ENCODE measurements at places on chromosomes 1 and 21.

DNA sequence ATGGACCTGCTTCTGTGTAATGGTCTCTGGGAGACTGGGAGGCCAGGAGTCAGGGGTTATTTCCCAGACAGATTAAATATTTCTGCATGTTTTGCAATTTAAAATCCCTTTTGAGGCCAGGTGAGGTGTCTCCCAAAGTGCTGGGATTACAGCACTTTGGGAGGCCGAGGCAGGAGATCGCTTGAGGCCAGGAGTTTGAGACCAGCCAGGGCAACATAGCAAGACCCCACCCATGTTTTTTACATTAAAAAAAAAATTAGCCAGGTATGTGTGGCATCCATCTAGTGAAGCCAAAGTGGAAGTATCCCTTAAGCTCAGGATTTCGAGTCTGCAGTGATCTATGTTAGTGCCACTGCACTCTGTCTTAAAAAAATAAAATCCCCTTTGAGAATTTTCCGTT is 34.1 kb downstream of the ECHDC2 start:
- no peak for DNase-seq

DNA sequence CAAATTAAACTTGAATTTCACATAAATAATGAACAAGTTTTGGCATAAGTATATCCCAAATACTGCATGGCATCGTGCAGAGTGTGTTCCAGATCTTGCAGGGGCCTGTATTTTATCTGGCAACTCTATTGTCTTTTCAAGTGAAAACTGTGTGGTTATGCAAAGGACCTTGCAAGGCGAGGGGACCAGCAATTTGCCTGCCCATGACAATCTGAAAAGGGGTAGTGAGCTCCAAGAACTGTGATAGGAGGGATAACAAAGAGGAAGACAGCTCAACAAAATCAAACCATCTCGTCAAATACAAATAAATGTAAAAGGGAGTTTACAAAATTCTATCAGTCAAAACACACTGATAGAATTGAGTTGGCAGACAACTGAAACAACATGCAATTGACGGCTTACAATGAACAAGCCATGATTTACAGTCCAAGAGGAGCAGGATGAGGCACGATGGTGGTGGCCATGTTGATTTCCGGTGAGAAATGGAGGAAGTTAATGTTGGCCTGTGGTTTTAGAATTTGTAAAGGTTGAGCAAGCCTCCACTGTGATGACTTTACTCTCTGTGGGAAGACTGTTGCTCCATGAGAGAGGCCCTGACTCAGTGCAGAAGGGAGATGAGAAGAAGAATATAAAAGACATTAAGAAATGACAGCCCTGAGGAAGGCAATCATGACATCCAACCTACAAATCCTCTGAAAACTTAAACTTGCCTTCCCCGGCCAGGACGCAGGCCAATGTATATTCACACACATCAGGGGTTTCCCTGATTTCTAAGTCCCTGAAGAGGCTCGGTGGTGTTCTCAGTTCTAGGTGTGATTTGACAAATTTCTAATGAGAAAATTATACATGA is 132.2 kb downstream of the ADSS2 start:
- DNase-seq = no peak

DNA sequence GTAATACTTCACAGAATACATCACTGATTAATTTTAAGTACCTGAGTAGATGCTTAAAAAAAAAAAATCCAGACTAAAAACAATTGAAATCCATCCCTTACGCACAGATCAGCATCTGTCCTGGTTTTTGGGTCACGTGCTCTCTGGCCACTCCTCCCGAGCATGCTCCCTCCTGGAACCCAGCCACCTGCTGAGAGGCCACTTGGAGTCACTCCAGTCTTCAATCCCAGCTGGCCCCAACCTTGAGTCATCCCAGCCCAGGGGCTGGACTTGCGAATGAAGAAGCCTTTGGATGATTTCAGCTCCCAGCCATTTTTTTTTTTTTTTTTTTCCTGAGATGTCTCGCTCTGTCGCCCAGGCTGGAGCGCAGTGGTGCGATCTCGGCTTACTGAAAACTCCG is 8.9 kb downstream of the MAP1LC3C start:
- no peak for DNase-seq

- no peak for DNase-seq
Observed at GRCh38 chr1:185239861-185240260, 77.2 kb downstream of the IVNS1ABP start.

DNA sequence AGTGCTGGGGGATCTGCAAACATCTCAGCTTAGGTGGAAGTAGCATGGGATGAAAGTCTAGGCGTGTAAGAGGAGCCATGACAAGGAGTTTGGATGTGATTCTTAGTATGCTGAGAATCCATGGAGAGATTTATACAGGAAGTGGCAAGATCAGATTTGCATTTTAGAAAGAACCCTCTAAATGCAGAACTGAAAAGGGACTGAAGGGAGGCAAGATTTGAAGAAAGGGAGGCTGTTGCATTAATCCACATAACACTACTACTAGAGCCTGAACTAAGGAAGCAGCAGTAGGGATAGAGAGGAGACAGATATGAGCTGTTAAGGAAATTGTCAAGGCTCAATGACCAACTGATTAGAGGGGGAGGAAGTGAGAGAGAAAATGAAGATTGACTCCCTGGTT is 9.8 kb downstream of the C1orf74 start:
- no peak for DNase-seq

- no peak for DNase-seq
Observed at GRCh38 chr1:70916034-70916427, 131.6 kb downstream of the PTGER3 start.

- peak; percentile 24 for DNase-seq
Observed at GRCh38 chr1:153728305-153729066, 636 bp downstream of the INTS3 start.

GRCh38 chr1:231872461-231872910 is 245.9 kb downstream of the DISC1 start:
- no peak for DNase-seq
